Stimulated activated naive CD8-positive, alpha-beta T cell treated with anti-CD3 and anti-CD28 coated beads, Interleukin-15, amount 100 ng/mL, for 72 hours (primary cell): ENCODE measurements at places on chromosomes 7 and 10.

DNA sequence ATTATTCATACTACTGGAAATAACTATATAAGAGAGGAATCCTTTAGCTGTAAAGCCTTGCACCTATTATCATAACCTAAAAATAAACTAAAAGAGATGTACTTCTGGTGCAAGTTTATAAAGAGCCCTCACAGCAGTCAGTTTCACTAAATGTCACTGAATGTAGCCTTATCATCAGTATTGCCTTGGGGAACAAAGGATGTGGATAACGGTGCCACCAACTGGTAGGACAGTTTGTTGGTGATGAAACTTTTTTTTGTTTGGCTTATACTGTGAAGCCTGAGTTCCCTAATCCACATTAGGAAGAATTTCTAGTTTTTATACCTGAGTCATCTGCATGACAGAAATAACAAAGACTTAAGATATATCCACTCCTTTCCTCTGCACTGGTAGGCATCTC lies 117.9 kb upstream of the COL1A2 start:
- no peak for DNase-seq

DNA sequence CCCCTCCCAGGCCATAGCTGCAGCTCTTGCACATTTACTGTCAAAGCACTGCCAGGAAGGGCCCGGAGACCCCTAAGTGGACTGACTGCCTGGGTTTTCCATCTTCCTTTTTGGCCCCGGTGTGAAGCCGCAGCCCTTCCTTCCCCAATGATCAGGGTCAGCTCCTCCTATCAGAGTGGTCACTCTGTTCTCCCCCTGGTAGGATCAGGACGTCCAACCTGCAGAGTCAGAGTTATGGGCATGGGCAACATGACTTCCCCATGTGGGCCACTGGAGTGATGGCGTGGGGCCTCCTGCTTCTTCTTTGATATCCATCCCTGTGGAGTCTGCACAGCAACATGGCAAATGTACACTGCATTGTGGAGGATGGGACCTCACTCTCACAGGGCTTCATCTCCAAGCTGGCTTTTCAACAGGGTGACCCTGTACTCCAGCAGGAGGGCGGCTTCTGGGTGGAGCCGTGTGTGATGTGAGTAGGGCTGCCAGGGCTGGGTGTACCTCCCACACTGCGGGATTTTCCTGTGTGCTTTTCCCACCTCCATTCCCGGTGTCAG lies 6.4 kb upstream of the RAMP3 start:
- DNase-seq: no peak

- DNase-seq: no peak
These were observed 64.0 kb downstream of the DLG5 start for GRCh38 chr10:77862595-77862994.

GRCh38 chr10:114674346-114674745 lies 16.3 kb upstream of the ABLIM1 start:
- DNase-seq: no peak

- DNase-seq: no peak
These were observed 67.3 kb upstream of the SHH start for GRCh38 chr7:155879592-155879991.

DNA sequence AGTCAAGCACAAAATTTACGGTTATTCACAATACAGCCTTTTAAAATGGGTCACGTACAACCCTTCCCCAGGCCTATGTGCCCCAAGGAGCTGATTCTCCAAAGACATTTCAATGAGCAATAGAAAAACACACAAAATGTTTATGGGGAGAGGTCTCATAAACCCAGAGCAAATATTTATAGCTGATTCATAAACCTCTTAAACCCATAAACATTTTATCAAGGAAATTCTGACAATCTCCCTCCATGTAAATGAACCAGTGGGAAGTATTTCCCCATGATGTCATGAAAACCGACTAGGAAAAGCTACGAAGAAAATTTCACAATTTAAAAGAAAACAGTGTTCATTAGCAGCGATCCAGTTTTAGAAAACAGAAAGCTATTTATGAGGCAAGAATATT lies 36.0 kb downstream of the SFMBT2 start:
- no peak for DNase-seq

DNA sequence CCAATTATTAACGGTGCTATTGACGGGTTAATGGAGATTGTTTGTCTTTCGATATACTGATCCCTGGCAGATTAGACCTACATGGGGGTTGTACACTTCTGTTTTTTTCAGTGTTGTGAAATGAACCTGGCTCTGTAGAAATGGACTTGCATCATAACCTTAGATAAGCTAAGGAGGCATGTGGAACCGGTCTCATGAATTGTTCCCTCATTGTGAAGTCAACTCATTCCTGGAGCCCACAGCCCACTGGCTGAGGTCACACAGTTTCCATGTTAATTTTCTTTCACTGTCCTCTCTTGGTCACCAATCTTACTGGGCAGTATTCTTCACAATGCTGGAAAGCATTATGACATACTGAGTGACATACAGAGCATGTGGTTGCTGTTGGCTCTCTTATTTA lies 202.8 kb downstream of the BMPER start:
- no peak for DNase-seq

GRCh38 chr7:87188930-87189329 lies 30.6 kb downstream of the TMEM243 start:
- DNase-seq: no peak

DNA sequence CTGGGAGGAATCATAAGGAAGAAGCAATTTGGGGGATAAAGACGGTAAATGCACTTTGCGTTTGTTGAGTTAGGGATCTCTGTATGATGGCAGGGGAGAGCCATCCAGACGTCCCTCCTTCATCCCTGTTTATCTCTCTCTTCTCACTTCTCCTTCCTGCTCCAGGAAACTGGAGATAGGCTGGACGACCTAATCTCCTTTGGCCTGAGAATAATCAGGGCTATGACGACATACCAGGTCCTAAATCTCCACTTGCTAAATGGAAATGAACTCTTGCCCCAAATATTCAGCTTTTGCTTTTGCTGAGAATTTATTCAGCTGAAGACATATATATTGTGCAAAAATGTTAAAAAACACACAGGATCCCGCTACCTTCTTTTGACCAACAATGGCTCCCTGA lies 182.9 kb upstream of the INHBA start:
- no peak for DNase-seq

DNA sequence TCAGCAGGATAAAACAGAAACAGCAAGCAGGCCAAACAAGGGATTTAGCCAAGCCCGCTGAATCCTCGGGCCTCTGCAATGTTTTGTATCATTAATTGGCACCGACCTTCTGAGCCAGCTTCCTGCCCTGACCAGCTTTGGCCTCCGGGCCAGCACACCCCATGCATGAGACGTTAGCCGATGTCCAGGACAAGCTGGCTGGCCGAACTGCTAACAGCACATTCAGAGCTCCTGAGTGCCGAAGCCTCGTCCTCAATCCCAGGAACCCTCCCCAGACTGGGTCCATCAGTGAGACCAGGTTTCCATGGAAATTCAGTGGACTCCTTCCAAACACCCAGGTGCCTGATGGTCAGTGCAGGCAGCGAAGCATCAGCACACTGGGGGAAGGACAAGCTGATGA lies 134.3 kb upstream of the PFKP start:
- DNase-seq: no peak

- DNase-seq: no peak
These were observed 172.2 kb downstream of the C7orf25 start for GRCh38 chr7:42739638-42740037.

DNA sequence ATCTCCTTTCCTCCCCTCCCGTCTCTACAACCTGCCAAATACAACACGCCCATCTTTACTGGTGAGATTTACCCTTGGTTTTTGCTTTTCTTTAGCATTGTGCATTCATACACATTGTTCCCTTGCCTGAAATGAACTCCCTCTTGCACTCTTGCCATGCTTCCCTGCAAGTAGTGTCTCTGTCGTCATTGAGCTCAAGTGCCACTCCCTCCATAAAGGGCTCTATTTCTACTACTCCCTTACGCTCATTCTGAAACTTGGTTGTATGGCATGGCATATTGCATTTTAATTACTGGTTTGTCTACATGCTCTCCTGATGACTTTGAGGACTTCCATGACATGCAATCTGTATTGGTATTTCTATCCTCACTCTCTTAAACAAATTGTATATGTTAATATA lies 242.7 kb downstream of the THSD7A start:
- no peak for DNase-seq

DNA sequence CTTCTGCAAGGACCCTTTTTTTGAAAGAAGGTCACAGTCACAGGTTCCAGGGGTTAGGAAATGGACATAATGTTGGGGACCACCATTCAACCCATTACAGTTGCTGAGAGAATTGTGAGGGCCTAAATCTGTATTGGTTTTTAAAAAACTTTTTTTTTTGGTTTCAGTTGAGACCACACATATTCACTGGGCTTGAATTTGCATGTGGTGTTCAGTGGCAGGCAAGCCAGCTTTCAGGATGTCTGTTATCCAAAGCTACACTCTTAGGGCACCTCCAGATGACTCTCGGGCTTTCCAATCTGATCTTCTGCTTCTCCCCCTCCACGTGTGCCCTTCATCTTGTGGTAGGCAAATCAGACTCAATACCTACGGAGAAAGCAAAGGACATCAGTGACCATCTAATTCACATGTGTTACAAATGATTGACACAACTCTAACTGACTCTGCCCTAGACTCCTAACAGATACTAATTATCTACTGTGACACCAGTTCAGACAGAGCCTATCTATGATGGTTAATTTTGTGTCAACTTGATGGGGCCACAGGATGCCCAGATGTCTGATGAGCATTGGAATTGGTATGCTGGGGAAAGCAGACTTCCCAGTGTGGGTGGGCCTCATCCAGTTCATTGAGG lies 93.3 kb upstream of the ELMO1 start:
- DNase-seq: no peak

GRCh38 chr10:88664142-88664541 lies at the start of gene LIPF:
TSS of gene LIPF (plus strand) at chr10:88664442. CDS start at chr10:88667298, 2,856 bp downstream.
- no peak for DNase-seq

DNA sequence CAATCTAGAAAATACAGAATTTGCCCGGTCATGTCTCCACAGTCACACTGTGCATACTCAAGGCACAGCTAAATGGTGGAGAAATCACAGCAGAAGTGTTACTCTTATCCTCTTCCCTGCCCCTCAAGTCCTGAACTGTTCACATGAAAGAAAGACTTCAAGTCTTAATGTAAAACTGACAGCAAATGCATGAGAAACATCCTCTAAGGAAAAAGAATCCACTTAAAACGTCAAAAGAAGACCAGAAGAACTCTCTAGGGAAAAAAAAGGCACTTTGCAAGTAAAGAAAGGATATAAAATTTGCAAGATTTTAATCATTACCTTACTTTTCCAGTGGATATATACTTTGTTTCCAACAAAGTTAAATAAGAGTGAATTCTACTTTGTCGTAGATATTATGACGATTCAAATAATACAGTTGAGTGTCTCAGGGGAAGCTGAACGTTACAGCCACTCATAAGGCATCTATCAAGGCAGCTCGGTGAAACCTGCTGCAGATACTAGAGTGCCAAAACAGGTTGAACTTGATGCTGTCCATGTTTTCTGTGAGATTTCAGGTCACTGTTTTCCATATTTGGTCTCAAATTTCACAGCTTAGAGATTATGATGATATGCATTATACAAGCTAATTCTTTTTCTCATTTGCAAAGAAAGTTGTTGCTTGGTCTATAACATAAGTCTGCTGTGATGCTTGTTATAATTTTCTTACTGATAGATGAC lies 155.0 kb downstream of the CTTNBP2 start:
- DNase-seq: no peak

GRCh38 chr10:88858491-88858890 lies 6.8 kb upstream of the ANKRD22 start:
- DNase-seq: no peak

DNA sequence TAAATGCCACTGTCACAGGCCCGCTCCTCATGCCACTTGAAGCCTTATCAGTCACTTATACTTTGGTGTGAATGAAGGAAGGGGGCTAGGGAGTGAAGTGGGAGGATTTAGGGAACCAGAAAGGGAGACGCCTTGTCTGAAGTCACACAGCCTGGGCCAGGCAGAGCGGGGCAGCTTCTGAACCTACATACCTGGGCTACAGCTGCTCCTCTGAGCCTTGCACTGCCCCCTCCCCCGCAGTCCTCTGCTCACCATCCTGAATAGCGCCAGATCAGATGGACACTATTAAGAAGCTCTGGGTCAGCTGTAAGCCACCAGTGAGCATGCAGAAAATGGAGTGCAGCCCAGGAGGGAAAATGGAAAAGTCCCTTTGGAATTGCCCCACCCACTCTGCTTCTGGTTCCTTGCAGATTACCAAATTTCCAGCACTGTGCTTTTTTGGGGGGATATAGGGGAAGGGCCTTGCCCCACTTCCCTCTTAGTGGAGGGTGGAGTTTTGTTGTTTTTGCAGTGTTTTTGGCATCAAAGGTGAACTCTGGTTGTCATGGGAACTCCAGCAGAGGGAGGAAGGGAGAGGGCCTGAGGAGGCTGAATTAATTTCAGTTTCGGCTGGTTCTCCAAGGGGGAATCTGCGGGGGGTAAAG lies 35.0 kb upstream of the ADCYAP1R1 start:
- DNase-seq: no peak

DNA sequence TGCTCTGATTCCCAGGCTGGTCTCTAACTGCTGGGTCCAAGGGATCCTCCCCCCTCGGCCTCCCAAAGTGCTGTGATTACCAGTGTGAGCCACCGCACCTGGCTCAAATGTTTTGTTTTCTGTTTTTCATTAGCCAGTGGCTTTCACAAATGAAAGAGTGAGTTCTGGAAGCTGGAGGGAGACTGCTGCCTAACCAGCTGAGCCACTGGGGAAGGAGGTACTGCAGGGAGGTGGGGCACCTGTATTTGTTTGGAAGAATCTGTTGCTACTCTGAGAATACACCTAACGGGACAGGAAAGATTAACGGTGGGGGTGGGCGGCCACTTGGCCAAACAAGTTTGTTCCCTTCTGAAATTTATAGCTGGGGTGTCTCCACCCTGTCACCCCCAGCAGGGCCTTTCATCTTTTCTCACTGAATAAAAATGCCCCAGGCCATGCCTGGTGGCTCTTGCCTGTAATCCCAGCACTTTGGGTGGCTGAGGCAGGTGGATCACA lies 4.7 kb downstream of the STOX1 start:
- DNase-seq: no peak

- no peak for DNase-seq
These were observed 260.8 kb upstream of the HABP2 start for GRCh38 chr10:113292086-113292485.

GRCh38 chr7:22640269-22640668 lies 86.7 kb upstream of the IL6 start:
- DNase-seq: peak; percentile 36

DNA sequence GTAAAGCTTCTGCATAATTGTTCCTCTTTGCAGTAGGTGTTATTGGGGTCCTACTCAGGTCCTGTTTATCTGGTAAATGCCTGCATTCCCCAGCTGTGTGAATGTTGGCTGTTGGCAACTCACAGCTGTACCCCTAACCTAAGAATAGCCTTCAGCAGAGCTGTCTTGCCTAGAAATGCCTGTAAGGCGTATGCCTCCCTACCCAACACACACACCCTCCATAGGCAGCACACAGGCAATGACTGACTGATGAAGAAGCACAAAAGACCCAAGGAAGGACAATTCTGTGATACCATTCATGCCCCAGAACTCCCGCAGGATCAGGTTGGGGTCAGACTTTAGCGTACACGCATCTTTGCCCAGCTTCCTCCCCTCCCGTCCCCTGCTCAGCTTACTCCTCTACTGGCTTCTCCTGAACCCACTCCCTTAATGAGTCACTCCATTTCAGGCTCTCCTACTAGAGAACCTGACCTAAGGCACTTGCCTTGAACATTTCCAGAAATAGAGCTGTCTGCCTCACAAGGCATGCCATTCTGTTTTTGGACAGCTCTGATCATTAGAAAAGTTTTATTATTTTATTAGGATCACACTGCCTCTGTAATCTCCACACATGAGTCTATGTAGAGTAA lies 99.2 kb upstream of the PIK3CG start:
- DNase-seq: no peak
